GM03348 (cell line): ENCODE measurements at places on chromosomes 11 and 22.

- DNase-seq: no peak
Observed at GRCh38 chr11:111082664-111083063, 162.9 kb upstream of the POU2AF2 start.

- DNase-seq: peak; percentile 11
Observed at GRCh38 chr11:77668760-77669159, 31.2 kb upstream of the CLNS1A start.

- DNase-seq: no peak
Observed at GRCh38 chr11:83092488-83093384, 21.0 kb upstream of the RAB30 start.

- no peak for DNase-seq
Observed at GRCh38 chr11:21771097-21771496, 421.8 kb upstream of the ANO5 start.
